CD4-positive, alpha-beta T cell treated with Interferon gamma for 1 hour (primary cell): ENCODE measurements at places on chromosomes 5 and 9.

GRCh38 chr5:90803876-90804275 lies 245.3 kb downstream of the ADGRV1 start:
- no peak for DNase-seq

DNA sequence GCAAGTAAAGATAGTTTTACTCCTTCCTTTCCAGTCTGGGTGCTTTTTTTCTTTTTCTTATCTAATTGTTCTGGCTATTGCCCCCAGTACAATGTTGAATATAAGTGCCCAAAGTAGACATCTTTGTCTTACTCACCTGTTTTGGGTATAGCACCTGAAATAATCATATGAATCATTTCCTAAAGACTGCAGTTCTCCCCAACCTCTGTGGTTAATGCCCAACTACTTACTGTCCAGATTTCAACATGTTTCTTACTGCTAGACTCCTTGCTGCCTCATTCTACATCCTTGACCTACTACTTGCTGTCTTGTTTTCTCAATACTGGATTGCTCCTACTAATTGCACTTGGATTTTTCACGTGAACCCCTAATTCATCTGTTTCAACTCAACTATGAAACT lies 8.8 kb upstream of the HSDL2 start:
- no peak for DNase-seq

GRCh38 chr9:94563548-94563947 lies 8.7 kb downstream of the PCAT7 start:
- DNase-seq = no peak

DNA sequence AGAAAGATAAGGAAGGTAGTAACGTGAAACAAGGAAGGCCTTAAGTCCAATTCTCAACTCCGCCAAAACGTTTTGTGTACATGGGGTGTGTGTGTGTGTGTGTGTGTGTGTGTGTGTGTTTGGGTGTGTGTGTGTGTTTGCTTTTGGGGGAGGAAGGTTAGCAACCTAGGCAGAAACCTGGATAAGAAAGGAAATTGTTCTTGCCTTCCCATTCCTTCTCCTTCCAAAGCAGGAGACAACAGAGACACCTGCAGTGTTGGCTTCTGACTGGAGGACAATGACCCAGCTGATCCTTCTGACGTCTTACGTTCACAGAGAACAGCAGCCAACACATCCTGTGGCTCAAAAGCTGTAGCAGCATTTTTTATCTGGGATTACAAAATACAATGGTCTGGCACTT lies 4.1 kb upstream of the CCNG1 start:
- no peak for DNase-seq

GRCh38 chr5:89703817-89704216 lies 705.7 kb downstream of the CETN3 start:
- DNase-seq = no peak

DNA sequence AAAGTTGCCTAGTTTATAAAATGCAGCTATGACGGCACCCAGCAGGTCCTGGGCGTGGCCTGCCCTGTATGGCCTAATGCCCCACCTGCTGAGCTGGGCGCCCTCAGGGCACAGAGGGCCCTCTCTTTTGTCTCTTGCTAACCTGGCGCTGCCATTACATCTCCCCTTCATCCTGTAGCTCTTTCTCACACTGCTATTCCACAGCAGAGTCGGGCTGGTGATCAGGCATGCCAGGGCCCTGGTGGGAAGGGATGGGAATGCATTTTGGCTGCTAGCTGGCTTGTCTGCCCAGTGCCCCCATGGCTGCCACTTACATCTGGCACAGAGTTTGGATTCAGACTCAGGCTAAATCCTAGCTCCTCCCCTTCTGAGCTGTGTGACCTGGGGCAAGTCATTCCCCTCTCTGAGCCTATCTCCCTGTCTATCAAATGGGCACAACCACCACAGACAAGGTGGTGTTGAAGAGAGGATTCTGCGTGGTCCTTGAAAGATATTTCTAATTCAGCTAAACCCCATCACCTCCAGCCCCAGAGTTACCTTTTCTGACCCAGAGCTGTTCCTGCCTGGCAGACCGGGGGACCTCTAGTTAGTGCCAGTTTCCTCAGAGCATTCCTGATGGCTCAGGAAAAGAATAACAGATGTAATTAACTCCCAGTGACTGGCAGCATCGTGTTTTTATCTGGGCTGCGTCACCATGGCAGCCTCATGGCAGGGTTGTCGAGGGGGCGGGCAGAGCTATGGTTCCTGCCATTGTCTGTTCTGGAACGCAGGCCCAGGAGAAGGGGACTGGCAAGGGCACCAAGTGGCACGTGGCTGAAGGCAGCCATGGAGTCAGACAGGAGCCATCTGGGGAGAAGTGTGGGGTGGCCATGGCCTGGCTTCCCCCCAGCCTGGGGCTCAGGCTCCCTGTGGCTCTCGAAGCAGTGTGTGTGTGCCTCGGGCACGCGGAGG lies 6.3 kb downstream of the PRR7 start:
- no peak for DNase-seq

- DNase-seq = no peak
Measured at GRCh38 chr9:136784249-136784996, 6.7 kb upstream of the TMEM141 start.
